Stimulated activated CD4-positive, alpha-beta T cell treated with anti-CD3 and anti-CD28 coated beads, TNF-alpha, amount 100 ng/mL, for 24 hours (primary cell): ENCODE measurements at places on chromosomes 5 and 9.

DNA sequence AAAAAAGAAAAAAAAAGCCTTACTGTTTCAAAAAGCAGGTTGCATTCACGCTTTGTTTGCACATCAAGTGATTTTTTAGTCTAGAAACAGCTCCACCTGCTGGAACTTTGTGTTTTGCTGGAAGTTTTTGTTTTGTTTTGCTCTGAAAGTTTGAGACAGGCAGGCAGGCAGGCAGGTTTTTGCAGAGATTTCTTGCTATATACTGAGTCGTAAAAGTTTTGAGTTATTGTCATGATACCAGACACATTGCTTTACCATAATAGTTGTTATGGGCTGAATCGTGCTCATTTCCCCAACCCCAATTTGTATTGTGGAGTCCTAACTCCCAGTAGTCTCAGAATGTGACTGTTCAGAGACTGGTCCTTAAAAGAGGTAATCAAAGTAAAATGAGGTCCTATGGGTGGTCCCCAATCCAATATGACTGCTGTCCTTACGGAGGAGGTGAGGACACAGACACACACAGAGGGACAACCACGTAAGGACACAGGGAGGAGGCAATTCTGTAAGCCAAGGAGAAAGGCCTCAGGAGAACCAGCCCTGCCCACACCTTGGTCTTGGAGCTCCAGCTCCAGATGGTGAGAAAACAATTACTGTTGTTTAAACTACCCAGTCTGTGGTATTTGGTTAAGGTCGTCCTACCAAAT, 20.9 kb downstream of the OR2Y1 start:
- no peak for DNase-seq

GRCh38 chr9:109190151-109190550, 23.1 kb upstream of the FRRS1L start:
- DNase-seq: no peak

DNA sequence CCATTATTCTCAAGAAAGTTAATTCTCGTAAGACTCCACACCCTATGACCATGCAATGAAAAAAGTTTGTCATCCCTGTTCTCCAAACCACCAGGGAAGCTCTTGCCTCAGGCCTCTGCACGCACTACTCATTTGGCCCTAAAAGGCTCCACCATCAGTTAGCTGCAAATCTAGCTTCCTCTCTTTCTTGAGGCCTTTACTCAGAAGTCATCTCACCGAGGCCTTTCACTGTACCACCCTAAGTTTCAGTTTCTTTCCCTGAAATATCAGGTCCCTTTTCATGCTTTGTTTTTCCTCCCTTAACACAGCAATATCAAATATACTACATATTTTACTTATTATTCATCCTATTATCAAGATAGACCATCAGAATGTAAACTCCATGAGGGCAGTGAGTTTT, 39.1 kb downstream of the OXCT1 start:
- DNase-seq: no peak

DNA sequence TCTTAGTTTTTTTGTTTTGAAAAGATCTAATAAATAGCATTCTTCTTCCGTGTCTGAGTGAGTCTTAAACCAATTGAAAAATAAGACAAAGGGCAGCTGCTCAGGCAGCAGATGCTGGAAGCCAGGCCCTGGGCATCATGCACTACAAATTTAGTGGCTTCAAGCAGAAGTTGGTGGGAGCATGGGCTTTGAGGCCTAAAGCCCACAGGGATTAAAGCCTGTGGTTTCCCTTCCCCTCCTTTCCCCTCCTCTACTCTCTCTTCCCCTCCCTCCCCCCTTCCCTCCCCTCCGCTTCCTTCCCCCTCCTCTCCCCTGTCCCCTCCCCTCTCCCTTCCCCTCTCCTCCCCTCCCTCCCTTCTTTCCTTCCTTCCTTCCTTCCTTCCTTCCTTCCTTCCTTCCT, 20.1 kb upstream of the KIF4B start:
- no peak for DNase-seq

GRCh38 chr9:121689461-121690157, 38.2 kb downstream of the DAB2IP start:
- no peak for DNase-seq

DNA sequence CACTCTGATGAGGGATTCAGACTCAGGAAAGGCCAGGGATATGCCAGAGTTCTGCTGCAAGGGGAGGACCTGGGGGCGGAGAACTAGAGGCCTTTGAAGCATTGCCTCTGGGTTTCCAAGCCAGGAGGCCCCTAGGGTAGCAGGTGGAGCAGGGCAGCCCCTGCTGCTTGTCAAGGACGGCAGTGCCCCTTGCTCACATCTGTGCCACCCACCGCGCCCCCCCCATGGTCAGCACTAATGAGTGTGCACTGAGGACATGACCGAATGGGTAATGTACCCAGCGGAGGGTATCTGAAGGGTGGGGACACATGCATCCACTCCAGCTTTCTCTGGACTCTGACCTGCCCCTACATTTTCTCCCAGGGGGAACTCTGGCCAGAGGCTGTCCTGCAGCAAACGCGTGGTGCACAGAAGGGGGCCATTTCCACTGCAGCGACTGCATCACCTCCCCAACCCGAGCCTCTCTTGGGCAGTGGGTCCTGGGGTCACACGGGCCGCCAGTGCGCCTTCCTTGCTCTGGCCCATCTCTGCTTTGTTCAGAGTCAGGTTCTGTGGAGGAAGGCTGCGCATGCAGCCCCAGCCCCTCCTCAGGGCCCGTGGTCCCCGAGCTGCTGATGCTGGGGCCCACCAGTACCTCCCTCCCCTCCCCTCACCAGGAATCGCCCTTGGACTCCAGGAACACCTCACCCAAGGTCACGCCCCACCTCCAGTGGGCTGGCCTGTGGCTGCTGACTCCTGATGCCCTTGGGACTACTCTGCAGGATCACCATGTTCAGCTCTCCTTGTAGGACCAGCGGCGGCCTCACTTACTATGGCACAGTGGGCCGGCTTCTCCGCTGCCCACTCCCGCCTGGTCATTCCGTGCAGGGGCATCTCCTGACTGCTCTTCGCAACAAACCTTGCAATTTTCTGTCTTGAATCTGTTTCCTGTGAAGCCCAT, 31.2 kb downstream of the STC2 start:
- no peak for DNase-seq

DNA sequence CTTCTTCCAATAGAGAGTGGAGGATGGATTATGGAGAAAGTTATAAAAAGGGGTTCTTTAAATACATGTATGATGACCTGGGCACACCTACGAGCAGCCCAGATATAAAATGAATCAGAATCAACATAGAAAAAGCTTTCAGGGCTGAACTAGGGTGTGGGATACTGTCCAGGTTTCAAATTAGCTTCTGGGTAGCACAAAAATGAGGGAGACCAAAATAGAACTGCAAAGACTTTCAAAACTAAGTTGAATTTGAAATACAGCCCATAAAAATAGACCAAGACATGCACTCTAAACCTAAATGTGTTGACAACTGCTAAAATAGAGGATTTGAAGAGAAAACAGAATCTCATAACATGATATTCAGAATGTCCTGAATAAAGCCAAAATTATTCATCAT, 17.0 kb downstream of the ZNF484 start:
- no peak for DNase-seq

GRCh38 chr5:148085977-148086705, 22.4 kb downstream of the SPINK5 start:
- DNase-seq: no peak

GRCh38 chr5:55702598-55703345, 9.4 kb downstream of the SLC38A9 start:
- DNase-seq: no peak

- no peak for DNase-seq
Measured at GRCh38 chr9:121852651-121853616, 201.5 kb downstream of the DAB2IP start.

DNA sequence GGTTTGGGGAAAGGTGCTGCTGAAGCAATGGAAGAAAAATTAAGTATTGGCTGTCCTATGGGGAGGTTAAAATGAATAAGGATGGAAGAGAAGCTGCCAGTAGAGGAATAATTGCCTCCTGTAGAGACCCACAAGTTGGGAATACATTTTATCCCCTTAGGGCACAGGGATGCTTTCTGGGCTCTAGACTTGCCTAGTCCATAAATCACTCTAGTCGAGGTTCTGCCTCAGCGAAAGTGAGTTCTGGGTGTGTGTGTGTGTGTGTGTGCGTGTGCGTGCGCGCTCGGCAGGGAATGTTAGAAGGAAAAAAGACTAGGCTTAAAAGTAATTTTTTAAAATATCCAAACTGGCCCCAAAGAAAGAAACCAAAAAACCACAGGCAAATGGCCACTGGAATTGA, 291.6 kb downstream of the DOCK8 start:
- DNase-seq: no peak

DNA sequence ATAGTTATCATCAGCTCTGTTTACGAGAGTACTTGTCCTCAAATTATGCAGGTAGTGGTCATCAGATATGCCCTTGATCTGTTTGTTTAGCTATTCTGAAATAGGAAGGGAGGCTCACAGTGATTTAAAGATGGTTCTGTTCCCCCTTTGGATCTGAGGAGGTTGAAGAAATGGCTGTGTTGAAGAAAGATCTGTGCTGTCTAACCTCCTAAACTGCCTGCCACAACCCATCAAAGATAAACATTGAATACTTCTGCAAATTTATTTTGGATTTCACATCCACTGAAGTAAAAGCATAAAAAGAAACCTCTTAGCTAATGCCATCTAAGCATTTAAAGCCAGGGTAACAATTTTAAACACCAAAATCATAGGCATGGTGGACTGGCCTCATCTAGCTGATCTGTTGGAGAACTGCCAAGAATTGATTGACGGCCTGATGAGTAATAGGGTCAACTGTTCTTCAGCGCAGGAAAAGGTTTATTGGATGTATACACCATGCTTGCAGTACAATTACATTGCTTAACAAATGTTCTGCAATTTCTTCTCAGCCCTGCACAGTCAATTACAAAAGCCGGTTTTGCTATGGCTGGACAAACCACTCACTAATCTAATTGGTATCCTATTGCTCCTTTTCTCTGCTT, 97.6 kb downstream of the SEMA6A start:
- DNase-seq: no peak

- DNase-seq: no peak
Measured at GRCh38 chr5:134245101-134245604, 19.3 kb upstream of the PPP2CA start.

- DNase-seq: no peak
Measured at GRCh38 chr5:129271308-129271707, 176.8 kb downstream of the ISOC1 start.

DNA sequence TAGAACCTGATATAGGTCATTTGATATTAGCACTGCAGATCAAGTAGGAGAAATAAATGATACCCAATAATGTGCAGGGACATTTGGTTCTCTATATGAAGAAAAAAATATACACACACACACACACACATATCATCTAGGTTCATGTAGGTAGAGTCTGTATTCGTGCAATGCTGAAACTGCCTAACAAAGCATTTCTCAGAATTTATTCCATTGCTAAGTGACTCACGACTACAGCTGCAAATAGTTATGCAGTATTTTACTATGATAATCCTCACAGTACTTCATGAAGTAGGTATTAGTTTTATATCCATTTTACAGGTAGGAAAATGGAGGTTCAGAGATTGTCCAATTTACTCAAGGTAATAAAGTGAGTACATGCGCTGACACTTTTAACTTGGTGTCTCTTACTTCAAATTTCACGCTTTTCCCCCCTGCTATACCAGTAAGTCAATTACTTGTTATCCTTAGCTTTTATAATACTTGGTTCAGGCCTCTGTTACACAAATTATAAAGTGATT, 2.4 kb downstream of the GIN1 start:
- no peak for DNase-seq

DNA sequence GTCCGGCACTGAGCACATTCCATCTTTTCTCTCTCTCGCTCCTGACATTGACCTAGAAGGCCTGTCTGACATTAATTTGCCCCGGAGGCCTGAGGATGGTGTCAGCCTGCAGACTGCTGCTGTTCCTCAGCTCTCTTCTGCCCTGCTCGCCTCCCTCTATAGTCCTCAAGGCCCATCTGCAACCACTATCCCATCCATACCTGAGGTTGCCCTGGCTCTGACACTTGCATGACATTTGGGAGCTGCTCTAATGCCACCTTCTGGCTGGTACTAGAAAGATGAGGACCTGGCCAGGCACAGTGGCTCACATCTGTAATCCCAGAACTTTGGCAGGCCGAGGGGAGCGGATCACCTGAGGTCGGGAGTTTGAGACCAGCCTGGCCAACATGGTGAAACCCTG, 38.6 kb upstream of the GGTA1 start:
- DNase-seq: no peak

GRCh38 chr5:154284433-154284832, 93.9 kb downstream of the GALNT10 start:
- DNase-seq: no peak

DNA sequence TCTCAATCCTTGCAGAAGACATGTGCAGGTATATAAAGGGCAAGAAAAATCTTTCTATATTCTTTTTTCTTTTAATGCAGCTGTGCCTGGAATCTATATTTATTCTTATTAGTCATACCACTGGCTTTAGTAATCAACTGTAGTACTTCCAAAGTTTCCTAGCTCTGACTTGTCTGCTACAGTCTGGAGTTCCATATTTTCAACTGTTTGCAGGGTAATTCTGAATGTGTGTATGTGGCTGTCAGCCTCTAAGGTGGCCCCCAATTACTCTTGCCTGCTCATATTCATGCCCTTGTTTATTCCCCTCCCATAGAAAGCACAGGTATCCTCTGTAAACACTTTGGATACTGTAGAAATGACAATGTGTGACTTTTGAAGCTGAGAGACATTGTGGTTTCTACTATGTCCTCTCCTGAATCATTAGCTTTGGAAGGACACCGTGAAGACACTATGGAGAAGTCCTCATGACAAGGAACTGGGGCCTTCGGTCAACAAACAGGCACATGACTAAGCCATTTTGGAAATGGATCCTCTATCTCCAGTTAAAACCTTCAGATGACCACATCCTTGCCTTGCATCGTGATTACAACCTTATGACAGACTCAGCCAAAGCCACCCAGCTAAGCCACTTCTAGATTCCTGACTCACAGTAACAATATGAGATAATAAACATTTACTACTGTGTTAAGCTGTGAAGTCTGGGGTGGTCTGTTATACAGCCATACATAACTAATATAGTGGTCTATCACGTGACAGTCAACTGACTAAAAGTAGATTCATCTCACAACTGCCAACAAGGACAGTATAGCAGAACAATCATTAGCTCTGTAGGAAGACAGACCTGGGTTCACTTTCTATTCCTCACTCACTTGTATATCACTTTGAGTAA, 49.5 kb upstream of the SUSD1 start:
- DNase-seq: no peak

- no peak for DNase-seq
Measured at GRCh38 chr5:123211084-123211483, 122.0 kb downstream of the PRDM6 start.

DNA sequence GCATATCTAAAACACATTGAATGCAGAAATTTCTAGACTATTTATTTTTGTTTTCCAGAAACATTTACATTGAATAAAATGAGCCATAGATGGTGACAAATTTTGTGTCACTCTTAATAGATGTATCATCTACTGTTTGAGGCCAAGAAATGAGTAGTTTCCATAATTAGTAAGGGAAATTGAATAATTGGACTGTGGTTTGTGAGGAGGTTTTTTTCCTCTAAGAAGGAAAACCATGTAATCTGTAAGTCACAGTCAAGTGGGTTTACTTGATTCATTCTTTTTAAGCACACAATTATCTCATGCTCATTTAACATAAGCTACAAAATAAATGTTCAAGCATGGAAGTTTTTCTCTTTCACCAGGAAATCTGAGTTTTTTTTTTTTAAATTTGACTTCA, 876.4 kb downstream of the NR2F1-AS1 start:
- no peak for DNase-seq
